ENCODE measurements at places on chromosomes 5 and 9.

GRCh38 chr5:132300577-132301343 lies 6.6 kb downstream of the SLC22A4 start:
- DNase-seq = no peak

DNA sequence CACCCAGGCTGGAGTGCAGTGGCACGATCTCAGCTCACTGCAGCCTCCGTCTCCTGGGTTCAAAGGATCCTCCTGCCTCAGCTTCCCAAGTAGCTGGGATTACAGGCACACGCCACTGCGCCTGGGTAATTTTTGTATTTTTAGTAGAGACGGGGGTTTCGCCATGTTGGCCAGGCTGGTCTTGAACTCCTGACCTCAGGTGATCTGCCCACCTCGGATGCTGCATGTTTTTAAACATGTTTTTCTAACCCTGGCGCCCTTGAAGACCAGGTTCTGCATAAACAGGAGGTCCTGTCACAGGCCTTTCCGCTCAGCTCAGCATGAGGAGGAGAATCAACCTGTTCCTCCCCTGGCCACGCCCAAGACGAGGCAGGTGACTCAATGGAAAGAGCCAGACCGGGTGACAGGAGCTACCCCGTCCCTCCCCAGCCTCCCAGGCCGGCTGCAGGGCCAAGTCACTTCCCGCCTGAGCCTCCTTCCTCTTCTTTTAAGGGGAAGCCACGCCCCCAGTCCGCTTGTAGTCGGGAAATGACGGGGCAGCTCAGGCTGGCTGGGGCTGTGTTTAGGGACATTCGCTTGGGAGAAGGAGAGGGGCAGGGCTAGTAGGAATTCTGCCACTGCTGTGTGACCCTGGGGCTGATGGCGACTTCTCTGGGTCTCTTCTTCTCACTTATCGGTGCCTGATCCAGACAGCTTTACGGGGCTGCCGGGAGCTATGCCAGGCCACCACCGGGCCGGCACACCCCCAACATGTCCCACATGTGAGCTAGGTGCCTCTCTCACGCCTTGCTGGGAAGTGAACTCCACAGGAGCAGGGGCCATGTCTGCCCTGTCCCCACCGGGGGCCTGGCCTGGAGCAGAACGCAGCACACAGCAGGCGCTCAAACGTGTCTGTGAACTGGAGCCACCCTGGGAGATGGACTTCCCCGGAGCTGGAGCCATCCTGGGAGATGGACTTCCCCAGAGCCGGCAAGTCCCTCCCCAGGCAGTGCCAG lies 6.1 kb downstream of the NOTCH1 start:
- DNase-seq = no peak

GRCh38 chr9:20065046-20065445 lies 276.2 kb upstream of the SLC24A2 start:
- no peak for DNase-seq

- DNase-seq = no peak
Measured at GRCh38 chr5:142015781-142016533, 3.1 kb upstream of the GNPDA1 start.

GRCh38 chr5:175688352-175689146 lies 30.7 kb downstream of the HRH2 start:
- DNase-seq = no peak

- no peak for DNase-seq
Measured at GRCh38 chr9:80811656-80812055, 877.7 kb downstream of the TLE1 start.

- DNase-seq = no peak
Measured at GRCh38 chr5:31918739-31919138, 255.4 kb downstream of the GOLPH3 start.

DNA sequence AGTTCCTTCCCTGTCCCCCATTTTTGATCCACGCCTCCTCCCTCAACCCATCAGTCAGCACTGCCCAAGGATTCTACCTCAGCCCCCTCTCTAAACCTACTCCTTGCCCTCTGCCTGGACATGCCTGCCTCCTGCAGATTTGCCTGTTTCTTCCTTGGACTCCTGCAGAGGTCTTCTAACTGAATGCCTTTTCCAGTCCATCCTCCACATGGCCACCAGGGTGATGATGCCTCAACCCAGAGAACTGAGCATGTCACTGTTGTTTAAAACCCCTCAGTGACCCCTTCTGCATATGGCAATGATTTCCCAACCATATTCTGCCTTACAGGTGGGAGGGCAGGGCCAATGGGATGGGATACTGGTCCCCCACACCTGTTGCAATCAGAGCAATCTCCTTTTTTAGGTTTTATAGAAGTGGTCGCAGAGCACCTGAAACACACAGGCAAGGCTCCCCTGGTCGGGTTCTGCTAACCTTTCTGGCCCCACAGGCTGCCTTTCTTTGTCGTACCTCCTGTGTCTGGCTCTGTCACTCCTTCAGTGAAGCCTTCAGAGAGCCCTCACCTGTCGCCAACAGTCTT lies 9.3 kb downstream of the PHYKPL start:
- DNase-seq = no peak
